ENCODE measurements at places on chromosomes 5 and 9. TPM values are rescaled to one million over a fixed set of nuclear protein-coding genes. Genes with fewer than 3 reads are reported as not detected.
A peak's percentile ranks its signal among the peaks of the same experiment; 100 is the strongest.

MAST4 gene
- polyA plus RNA-seq, result 11.8 TPM

- no peak overlapping the region for H3K4me3 ChIP-seq
- no peak for DNase-seq
- no peak overlapping the region for H3K27ac ChIP-seq
- no peaks in the 10 kb centered on the region for H3K4me1 ChIP-seq
Measured at GRCh38 chr5:31630931-31631330, 8.0 kb upstream of the PDZD2 start.

DNA sequence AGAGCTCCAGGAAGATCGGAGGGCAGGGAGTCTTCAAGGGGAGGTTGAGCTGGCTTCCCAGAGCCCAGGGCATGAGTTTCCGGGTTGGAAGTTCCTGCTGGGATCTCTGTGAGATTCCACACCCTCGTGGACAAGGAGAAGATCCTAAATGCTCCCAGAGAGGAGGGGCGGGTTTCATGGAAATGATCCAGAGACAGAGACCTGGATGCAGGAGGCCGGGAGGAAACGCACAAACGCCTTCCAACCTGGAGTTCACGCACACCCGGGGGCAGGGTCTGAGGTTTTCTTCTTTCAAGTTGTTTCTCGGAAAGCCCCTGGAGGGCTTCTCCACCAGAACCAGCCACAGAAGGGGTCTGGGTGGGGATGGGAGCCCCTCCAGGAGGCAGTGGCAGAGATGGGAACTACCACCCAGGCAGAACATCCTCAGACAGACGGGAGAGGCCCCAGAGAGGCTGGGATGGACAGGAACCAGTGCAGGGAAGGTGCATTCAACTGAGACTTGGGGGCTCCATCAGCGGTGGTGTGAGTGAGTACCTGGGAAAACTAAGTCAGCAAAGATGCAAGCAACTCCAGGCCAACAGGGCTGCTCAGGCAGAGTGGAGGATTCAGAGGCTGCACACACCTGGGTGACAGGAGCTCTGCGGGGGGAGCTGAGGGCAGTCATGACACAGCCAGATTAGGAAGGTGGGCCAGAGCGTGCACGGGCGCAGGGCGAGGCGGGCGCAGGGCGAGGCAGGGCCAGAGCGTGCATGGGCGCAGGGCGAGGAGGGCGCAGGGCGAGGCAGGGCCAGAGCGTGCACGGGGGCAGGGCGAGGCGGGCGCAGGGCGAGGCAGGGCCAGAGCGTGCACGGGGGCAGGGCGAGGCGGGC is 52.1 kb upstream of the EXOC3 start:
- DNase-seq, result no peak
- no peak overlapping the region for H3K27ac ChIP-seq
- H3K4me1 ChIP-seq, result peaks cover 14% of the 10 kb centered on the region
- H3K4me3 ChIP-seq, result no peak overlapping the region
- no peaks in the 10 kb centered on the region for H3K27me3 ChIP-seq
- no peaks in the 10 kb centered on the region for H3K36me3 ChIP-seq

DNA sequence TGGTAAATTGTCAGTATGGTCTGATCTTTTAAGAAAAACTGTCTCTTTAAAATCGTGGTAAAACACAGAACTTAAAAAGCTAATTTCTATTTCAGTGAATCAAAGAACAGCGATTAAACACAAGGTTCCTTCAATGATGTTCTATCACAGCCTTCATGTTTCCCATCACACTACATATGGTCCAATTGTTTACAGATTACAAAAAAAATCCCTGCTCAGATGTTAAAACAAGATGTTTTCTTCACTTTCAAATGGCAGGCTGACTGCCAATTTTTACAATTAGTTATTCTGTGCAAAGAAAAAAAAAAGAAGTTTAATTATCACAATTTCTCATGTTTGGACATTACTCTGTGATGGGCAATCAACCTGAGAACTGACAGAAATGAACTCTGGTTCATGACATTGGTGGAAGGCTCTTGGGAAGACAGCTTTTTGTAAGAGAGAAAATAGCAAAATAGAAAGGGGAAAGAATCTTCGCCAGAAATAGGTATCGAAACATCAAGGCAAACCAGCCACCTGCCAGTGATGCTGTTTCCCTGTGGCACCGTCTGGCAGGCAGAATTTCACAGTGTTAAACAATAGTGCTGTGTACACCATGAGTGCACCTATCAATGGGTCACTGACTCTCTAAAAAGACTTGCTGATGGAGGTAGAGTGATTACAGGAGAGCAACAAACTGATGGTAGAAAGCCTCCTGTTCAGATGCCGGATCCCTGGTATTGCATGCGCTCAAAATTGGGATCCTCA is 1020.0 kb upstream of the ARRDC3 start:
- H3K27ac ChIP-seq, result no peak overlapping the region
- no peak for DNase-seq
- no peak overlapping the region for H3K4me3 ChIP-seq
- no peaks in the 10 kb centered on the region for H3K27me3 ChIP-seq

DNA sequence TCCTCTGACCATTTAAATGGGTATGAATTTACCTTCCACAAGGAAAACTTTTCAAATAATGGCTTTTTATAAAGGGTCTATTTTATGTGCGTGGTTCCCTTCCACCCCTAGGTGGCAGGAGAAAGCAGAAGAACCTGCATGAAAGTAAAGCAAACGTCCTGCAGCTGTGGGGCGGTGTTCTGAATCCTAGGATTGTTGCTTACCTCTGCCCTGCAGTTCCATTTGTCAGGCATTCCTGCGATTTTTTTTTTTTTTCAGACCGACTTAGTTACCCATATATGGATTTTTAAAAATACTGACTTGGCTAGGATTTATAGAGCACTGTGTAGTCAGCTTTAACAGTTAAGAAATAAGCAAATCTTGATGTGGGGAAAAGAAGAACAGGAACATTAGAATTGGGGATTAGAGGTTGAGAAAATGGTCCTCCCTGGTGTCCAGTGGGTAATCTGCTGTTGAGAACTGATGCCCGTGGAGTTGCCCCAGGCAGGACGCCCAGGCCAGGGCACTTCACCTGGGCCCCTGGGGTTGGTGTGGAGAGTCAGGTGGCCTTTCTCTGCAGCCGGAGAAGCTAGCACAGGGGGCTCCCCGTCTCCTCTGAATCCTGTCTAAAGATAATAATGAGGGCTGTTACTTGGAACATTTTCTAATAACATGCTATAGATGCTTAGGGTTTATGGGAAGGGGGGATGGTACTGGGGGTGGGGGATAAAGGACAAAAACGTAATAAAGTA is 30.4 kb upstream of the LTC4S start:
- H3K4me1 ChIP-seq, result peaks cover 43% of the 10 kb centered on the region
- H3K27ac ChIP-seq, result peak overlapping the region; percentile 48
- peak overlapping the region; percentile 5 for H3K4me3 ChIP-seq
- peaks cover 33% of the 10 kb centered on the region for H3K36me3 ChIP-seq

All from CD4-positive, CD25-positive, alpha-beta regulatory T cell (primary cell).